ENCODE measurements at places on chromosomes 3 and 15.

DNA sequence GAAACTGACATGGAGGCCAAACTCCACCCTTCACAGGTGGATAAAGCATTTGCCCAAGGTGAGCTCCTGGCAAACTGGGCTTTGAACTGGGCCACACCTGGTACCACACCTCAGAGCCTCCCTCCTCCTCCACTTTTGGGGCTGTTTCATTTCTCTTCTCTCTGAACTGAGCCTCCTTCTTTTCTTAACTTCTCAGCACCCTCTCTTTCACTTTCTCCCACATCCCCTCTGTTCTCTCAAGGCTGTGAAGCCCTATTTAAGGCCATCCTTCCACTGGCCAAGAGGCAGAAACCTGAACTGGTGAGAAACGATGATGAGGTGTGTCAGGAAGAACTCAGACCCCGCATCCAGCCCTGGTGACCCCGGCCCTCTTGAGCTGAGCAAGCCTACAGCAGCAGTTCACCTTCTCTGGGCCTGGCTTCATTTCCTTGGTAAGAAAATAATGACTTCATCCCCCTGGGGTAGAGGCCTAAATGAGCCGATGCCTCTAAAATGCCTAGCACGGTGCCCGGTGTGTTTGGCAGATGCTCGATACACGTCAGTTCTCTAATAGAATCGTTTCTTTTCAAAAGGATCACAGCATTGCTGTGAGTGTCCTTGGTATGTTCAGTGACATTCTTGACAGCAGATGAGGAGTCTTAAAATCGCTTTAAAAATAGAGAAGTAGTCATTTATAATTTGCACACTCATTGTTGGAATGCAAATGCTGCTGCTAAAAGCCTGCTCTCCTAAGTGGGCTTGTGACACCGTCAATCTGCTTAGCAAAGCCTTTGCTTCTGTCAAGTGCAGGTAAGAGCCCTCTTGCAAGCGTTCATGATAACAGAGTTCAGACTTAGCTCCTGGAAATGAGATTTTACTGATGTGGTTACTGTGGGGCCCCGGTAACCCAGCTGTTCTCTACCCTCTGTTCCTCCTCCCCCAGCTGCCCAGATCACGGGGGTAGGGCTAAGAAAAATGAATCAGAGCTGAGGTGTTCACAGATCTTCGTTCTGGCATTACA lies 97.7 kb upstream of the ATP2B2 start:
- no peak for DNase-seq

GRCh38 chr3:170560296-170560695 lies 25.6 kb downstream of the SLC7A14 start:
- DNase-seq, result no peak

GRCh38 chr3:33377931-33378330 lies 62.3 kb downstream of the UBP1 start:
- no peak for DNase-seq

- no peak for DNase-seq
Observed at GRCh38 chr3:23076437-23076836, 126.7 kb upstream of the UBE2E2 start.

DNA sequence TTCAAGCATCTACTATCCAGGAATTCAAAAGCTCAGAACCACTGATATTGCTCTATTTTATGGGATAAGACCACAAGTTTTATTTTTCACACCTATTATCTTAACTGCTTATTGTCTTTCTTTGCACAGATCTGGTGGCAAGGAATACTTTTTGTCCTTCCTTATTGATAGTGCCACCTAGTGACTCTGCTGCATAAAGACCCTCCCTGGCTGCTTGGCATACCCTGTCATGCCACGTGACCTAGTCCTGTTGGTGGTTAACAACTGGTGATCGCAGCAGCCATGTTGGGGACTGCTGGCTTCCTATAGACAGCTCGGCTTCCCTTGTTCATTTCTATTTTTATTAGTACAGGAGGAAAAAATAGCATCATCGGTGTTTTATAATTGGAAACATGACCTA lies 236.3 kb downstream of the MEX3B start:
- DNase-seq, result peak; percentile 80

All from COR-L47 (cell line).